ENCODE measurements at places on chromosomes 3 and 15.

DNA sequence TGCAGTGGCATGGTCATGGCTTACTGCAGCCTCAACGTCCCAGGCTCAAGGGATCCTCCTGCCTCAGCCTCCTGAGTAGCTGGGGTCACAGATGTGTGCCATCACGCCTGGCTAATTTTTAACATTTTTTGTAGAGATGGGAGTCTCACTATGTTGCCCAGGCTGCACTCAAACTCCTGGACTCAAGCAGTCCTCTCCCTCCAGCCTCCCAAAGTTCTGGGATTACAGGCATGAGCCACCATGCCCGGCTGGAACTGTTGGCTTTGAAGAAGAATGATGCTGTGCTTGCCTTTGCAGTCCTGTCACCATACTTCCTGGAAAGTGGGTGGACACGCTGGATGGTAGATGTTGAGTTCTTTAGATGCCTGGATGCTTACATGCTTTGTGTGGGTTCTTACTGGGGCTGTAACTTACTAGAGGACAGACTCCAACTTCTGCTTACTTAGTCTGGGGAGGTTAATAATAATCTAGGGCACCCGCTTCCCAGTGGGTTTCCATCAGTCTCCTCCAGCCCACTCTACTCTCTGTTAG lies 36.7 kb downstream of the IGF1R start:
- no peak for DNase-seq

- DNase-seq, result no peak
These were observed 19.3 kb downstream of the IGF1R start for GRCh38 chr15:98667521-98668179.

DNA sequence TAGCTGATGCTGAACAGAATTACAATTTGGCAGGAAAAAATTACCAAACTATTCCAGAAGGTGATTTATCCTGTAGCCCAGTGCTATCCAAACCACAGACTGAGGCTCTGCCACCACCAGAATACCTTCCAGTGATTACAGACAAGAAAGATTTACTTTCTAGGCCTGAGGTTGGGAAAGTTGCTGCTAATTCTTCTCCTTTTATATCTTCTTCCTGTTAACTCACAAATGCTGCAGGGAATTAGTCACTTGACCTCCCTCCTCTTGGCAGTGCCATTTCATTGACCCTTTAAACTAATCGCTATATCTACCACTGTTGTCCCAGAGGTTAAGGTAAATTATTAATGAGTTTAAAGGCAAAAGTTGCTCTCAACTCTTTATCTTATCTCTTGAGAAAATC lies 118.4 kb downstream of the CTNNB1 start:
- no peak for DNase-seq

DNA sequence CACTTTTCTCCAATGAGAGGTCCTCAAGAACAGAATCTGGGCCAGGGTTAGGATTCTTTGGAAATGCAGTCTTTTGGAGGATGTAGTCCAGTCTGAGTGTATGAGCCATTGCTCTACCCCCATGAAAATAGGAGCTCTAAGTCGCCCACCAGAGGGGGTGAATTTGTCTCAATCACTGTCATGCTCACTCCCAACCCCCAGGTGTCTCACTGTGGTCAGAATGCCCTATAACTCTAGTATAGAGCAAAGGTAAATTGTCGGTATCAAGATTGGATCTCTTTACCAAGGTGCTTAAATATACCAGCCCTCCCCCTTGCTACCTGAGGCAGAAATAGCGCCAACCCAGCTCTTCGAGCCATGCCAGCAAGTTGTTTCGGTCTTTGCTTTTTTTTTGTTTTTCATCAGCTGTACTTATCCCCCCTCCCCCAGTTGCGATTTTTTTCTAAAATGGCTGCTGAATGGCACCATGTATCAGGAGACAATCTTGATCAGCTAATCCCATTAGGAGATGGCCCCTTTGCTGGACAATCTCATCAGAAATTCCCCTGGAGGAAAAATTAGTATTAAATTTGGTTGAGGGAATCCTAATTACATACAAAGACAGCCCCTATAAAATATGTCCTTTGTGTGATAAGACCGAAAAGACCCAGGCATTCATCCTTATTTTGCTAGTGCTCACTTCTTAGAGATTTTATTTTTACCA lies 130.7 kb downstream of the EBLN2 start:
- DNase-seq, result no peak

- DNase-seq, result no peak
These were observed 46.0 kb upstream of the RASGRF1 start for GRCh38 chr15:79136434-79137046.

DNA sequence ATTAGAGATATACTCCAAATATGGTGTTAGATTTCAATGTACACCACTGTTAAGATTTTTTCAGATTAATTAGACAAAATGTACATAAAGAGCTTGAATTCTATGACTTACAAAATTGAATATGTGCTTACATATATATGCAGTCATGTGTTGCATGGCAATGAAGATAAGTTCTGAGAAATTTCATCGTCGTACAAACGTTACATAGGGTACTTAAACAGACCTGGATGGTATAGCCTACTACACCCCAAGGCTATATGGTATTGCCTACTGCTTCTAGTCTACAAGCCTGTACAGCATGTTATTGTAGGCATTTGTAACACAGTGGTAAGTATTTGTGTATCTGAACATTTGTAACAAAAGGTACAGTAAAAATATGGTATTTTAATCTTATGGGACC lies 9.3 kb downstream of the IL16 start:
- no peak for DNase-seq

Measured in NCI-H774 (cell line).